ENCODE measurements at places on chromosomes 1 and 21.

DNA sequence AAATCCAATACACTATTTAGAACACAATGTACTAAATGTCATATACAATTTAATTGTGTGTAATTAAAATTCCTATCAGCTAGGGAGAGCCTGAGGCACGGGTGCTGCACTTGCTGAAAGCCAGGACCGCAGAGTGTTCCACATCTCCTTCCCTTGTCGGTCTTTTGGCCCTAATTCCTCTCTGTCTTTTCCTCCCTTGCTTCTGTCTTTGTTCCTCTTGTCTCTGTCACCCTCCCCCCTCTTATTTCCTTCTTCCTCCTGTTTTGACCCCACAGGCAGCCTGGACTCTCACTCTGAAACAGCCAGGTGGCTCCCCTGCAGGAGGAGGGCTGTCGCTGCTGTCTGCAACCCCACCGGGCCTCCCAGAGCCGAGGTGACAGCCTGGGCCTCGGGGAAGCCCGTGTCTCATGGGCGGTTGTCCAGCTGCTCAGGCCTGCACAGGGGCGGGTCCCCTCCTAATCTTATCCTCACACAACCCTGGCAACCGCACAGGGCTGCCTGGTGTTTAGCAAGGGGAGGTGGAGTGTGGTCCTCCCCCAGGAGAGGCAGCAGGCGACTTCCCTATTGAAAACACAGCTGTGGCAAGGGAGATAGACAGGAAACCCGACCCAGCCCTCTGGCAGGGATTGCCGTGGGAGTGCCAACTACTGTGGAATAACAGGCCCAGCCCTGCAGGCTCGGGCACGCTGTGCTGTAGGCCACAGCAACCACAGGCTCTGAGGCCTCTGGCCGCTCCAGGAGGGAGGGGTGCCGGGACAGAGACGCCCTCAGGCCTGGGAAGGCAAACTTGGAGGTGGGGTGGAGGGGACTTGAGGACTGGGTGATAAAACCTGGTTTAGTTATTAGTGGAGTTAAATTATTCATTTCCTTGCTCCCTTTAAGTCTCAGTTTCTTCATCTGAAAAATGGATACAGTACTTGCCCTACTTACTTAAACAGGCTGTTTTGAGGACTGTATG lies 68.8 kb upstream of the WDR26 start:
- DNase-seq, result peak; percentile 70

- peak; percentile 76 for DNase-seq
These were observed 5.8 kb downstream of the IFI16 start for GRCh38 chr1:159015440-159015909.

DNA sequence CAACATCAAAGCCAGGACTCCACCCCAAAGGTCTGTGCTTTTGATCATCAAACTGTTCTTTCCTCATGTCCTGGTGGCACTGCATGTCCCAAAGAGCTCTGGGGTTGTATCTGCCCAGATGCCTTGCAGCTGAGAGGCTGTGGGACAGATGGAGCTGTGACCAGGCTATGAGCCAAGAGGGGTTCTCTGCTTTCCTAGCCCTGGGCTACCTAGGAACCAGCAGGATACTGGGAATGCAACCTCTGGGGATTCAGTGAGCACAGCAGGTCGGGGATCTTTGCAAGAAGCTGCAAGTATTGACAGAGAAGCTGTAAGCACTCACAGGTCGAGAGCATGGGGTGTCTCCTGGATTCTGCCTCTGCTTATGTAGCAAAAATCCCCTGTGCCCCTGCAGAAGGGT lies 186.6 kb downstream of the GRIK3 start:
- no peak for DNase-seq

- DNase-seq, result no peak
These were observed 64.2 kb downstream of the CYYR1 start for GRCh38 chr21:26508903-26509302.

GRCh38 chr1:15083578-15083977 lies 70.0 kb upstream of the TMEM51 start:
- peak; percentile 30 for DNase-seq

GRCh38 chr21:42176859-42177258 lies 42.1 kb upstream of the ABCG1 start:
- no peak for DNase-seq

DNA sequence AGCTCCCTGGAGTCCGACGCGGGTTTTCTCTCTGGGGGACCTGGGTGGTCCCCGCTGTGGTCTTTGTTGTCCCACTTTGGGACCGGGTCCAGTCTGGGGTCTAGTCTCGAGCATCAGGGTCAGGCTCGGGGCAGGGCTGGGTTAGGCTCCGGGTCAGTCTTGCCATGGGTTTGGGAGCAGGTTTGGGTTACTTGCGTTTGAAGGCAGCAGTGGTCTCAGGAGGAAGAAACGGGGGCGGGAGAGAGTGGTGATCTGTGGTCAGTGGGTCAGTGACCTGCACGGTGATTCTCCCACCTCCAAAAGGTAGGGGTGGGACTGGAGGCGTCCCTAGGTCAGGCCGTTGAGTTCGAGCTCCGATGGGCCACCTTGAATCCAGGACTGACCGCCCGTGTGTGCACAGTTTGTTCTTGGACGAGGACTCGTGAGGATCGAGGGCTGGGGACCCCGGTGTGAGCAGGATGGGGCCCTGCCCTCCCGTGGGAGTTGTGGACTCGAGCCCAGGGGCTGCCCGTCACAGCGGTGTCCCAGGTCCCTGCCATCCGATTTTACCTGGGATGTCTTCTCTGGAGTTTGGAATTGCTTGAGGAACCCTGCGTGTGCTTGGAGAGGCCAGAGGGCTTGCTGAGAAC lies 2.3 kb downstream of the B3GALT6 start:
- no peak for DNase-seq

DNA sequence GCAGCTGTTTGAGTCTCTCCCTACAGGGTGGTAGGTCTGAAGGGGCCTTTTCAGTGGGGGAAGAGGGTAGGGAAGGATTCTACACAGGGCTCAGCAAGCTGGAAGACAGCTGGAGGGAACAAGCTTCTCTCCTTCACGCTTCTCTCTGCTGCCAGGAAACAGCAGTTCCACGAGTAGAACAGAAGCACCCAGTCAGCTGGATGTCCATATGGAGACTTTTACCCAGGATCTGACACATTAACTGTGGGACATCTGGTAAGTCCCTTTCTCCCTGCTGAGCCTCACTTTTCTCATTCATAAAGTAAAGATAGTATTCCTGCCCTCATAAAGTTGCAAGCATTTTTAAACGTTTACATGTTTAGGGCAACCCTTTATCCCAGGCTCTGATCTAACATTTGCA lies 280.3 kb downstream of the OMA1 start:
- DNase-seq, result no peak

DNA sequence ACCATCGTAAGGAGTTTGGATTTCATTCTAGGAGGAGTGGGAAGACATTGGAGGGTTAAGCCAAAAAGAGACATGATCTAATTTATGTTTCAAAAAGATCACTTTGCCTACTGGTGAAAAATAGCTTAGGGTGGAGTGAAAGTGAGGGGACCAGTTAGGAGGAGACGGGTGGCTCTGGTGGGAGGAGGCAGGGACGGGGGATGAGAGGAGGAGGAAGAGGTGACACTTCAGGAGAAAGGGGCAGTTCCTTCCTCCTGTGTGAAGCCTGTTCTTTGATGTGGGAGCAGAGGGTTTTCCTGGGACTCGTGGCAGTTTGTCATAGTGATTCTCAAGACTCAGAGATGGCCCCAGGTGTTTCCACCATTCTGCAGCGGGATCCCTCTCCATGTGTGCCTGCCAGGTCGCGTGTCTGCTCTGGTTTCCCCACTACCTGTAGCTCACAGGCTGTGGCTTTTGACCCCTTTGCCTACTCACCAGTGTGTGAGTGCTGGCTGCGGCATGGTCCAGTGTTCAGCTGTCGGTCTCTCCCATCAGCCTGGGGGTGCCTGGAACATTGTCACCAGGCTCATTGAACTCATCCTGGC lies 102.4 kb downstream of the CNIH3 start:
- DNase-seq, result no peak

DNA sequence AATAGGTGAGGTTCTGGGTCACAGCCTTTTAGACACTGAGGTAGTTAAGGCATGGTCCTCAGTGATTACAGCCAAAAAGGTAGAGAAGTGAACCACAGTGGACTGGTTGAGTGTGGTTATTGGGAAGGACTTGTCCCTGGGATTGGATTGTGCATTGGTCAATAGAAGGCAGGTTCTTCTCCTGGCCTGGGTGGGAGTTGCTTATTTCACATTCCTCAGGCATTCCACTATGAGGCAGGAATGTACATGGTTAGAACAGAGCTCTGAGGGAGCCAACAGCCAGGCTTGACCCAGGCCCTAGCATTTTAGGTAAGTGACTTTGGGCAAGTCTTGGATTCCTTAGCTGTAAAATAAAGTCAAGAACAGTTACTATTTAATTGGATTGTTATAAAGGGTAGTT lies 97.9 kb upstream of the MARK1 start:
- no peak for DNase-seq

DNA sequence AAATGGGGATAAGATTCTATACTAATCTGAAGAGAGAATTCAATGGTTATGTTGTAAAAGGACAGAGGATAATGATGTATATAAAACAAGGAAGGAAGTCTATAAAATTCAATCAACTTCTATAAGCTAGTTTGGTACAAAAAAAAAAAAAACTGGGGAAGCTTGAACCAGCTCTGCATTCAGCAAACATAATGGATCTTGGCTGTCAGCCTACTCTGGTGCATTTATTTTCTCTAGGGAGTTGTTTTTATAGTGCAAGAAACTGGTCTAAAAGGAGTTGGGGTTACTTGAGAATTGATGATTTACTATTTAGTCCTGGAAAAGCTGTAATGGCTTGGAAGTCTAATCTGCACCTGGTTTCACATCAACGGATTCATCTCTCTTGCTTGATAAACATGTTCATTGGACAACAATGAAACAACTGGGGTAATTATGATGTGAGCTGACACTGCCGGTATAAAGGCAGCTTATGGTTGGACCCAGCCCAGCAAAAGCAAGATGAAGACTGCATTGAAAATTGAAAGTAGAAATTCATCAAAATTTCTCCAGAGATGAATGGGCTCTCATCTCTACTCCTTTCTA lies 199.4 kb upstream of the NRIP1 start:
- DNase-seq, result no peak

- DNase-seq, result no peak
These were observed 74.1 kb upstream of the PLXNA2 start for GRCh38 chr1:208318150-208318734.

GRCh38 chr1:47444562-47445465 lies 7.0 kb downstream of the FOXD2 start:
- no peak for DNase-seq

- DNase-seq, result peak; percentile 47
These were observed 20.8 kb upstream of the SDC3 start for GRCh38 chr1:30929135-30929889.

- no peak for DNase-seq
These were observed 86.0 kb downstream of the LRRC53 start for GRCh38 chr1:74426208-74426937.

All from HFFc6 (cell line).